CD4-positive, alpha-beta memory T cell (primary cell): ENCODE measurements at places on chromosomes 5 and 9. TPM values are rescaled to one million over a fixed set of nuclear protein-coding genes. Genes with fewer than 3 reads are reported as not detected.

DNA sequence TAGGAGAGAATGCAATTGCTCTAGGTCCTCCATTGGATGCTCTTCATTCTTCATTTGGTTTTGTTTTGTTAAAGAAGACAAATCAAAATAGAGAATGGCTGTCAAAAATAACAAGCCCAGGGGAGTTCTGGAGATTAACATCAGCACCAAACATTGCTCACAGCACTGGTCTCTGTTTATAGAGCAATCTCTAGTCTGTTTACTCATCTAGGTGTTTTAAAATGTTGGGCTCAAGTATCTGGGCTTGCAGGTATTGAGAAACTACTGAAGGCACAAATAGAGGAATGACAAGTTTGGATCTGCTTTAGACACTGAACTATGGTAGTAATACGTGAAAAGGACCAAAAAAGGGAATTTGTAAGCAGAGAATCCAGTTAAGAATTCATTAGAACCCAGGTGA, 77.0 kb upstream of the TMC1 start:
- H3K4me3 ChIP-seq = no peak overlapping the region
- no peak for DNase-seq
- no peak overlapping the region for H3K27ac ChIP-seq
- H3K36me3 ChIP-seq = no peaks in the 10 kb centered on the region
- no peaks in the 10 kb centered on the region for H3K27me3 ChIP-seq

DNA sequence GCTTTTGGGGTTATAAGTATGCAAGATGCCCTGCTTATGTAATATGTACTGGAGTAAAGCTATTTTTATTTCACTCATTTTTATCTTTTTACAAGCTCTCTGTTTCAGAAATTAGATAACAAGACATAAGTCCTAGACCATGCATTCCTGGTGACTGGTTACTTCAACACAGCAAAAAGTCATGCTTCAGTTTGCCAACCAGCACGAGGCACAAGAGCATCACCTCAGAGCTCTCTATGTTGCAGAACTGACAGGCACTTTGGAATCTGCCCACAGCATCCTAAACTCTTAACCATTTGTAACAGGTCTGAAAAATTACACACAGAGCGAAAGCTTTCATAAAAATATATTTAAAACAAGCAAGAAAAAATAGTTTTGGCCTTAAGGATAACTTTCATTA, 112.8 kb downstream of the MARCHF11 start:
- H3K4me3 ChIP-seq = no peak overlapping the region
- H3K27ac ChIP-seq = no peak overlapping the region
- no peak for DNase-seq

DNA sequence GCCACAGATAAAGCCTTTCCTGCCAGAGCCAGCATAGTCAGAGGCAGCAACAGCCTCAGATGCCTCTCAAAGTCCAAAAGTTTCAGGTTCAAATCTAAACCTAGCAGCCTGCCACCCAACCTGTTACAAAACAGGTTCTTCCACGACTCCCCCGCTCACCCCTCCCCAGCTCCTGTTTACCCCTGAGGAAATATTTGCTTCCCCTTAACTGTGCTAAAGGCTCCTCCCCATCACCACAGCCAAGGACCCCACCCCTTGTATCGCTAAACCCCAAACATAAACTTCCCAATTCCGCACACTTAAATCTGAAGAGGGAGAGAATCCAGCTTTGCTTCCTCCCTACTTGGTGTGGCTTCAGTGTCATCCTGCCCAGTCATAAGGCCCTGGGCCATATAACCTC, 15.4 kb upstream of the VDAC1 start:
- no peak for DNase-seq

The ZNF354C gene
- total RNA-seq = 11.2 TPM

The HRCT1 gene
- total RNA-seq = not detected

The C7 gene
- not detected for total RNA-seq
